CD4-positive, alpha-beta T cell (primary cell): ENCODE measurements at places on chromosomes 16 and 17. TPM values are rescaled to one million over a fixed set of nuclear protein-coding genes. Genes with fewer than 3 reads are reported as not detected.

C1QL1 gene
- not detected for total RNA-seq

CACNG3 gene
- total RNA-seq = not detected

GIT1 gene
- 35.8 TPM for total RNA-seq

KRTAP4-1 gene
- total RNA-seq = not detected

MED1 gene
- total RNA-seq = 24.7 TPM

IL21R gene
- total RNA-seq = 34.8 TPM

NPIPA2 gene
- total RNA-seq = 1.4 TPM

CLN3 gene
- total RNA-seq = 42.7 TPM

FOXJ1 gene
- 0.63 TPM for total RNA-seq
